NCI-H2029 (cell line): ENCODE measurements at places on chromosomes 3 and 15.

DNA sequence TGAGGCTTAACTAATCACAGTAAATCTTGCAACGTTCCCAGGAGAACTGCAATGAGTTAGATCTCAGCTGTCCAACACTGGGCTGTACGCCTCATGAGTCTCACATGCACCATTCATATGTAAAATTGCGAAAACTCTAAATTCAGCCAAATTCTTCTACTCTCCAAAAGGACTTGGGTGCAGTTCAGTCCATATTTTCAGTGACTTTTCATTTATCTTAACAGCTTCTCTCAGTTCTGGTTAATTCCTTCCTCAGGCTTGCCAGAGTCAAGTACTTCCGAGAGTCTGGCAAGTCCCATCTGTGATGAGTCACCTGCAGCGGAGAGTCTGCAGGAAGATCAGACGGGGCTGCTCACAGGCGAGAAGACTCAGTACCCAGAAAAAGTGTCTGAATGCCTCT lies 11.5 kb downstream of the CCDC80 start:
- DNase-seq, result no peak

DNA sequence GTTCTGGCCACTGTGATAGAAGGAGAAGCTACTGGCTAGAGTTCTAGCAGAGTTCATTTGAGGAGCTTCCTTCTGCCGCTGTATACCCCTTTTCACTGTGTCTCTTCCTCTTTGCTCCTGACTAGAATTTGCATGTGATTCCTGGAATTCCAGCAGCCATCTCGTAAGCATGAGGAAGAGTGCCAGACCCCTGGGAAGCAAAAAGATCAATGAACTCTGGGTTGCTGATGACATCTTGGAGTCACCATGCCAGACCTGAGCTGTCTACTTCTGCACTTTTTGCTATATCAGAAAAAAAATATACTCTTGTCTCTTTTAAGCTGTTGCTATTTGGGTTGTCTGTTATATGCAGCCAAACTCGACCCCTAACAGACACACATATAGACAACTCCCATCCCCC lies 3.7 kb upstream of the ADAMTS17 start:
- no peak for DNase-seq

- DNase-seq, result no peak
These were observed 234.9 kb upstream of the LMCD1 start for GRCh38 chr3:8266730-8267131.

DNA sequence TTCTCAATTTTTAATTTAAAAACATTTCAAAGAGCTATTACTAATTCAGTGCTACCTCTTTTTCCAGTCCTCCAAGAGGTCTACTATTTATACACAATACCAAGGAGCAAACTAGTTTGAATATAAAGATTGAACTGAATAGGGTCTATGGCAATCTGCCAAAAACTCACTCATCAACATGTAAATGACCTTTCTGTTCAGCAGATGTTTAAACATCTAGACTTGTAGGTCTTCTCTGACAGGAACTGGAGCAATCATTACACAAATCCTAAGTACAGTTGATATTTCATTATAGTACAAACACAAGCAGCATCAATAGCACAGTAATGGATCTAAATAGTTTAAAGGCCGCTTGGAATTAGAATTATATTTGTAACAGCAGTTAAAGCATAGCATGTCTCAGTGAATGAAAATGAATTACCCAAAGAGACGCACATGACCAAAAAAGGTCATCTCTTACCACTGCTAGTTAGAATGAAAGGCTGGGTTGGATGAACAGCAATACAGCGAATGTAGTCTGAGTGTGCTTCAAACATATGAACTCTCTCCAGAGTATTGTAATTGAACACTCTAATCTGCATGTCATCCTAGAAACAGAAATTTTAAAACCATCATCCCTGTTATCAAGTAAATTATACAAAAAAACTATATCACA lies 10.7 kb downstream of the COPB2 start:
- DNase-seq, result peak; percentile 49

GRCh38 chr3:50365080-50365841 lies 5.9 kb upstream of the TMEM115 start:
- DNase-seq, result peak; percentile 65

DNA sequence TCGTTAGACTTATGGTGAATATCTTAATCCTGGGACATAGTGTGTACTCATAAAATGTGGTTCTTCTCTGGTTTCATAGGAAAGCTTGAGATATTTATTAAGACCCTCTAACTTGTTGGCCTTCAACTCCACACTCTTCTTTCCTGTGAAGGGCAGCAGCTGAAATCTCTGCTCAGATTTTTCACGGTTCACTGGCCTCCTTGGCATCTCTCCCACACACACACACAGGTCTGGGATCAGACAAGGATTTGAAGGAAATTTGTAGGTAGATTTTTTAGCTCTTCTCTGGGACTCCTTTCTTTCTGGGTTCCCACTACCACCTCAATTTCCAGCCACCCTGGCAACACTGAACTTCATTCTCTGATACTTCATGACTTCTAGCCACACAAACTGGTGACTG lies 70.2 kb downstream of the MYRIP start:
- peak; percentile 7 for DNase-seq

GRCh38 chr15:99486371-99487336 lies 79.1 kb upstream of the MEF2A start:
- peak; percentile 67 for DNase-seq

DNA sequence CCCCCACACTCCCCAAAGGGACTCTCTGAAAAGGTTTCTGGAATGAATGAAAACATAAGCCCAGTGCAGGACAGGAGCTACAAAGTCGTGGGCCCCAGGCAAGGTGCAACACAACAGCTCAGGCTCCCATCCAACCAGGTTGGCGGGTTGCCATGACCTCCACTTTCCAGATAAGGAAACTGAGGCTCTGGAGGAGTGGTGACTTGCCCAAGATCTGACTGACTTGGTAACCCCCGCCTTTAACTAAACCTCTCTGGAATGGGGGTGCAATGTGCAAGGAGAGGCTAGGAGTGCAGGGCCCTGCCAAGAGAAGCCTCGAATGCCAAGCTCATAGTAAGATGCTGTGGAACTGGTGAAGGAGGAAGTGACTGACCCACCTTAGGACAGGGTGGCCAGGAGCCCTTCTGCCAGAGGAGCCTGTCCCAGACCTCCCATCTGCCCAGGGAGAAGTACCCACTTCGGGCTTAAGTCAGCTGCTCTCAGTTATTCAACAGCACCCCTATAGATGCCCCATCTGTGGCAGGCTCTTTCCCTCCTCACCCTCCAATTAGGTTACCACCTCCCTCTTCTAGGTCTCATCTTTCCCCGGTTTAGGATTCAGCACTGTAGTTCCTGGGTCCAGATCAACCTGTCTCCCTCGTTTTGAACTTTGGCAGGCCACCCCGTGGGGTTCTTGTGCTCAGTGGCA lies 553 bp upstream of the TNNC1 start:
- DNase-seq, result no peak

DNA sequence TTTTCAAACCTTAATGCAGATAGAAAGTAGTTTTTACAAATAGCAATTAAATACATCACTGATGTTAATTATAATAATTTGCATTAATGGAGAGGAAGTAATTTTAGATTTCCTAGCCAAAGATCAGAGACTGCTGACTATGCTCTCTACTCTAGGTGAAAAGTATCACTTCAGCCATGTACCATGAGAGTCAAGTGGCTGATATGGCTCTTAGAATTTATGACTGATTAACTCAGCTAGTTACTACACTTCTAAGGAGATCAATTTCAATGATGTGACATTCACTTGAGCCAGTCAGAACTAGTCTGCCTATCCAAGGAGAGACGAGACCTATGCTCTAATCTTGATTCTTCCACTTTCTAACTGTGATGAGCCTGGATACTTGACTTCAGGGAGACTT lies 405.7 kb upstream of the RORA start:
- DNase-seq, result no peak

GRCh38 chr3:178392511-178392926 lies 143.7 kb upstream of the KCNMB2 start:
- DNase-seq, result no peak
